ENCODE measurements at places on chromosomes 2 and 18.

- no peak for DNase-seq
Measured at GRCh38 chr2:130287656-130288026, 55.1 kb upstream of the IMP4 start.

- DNase-seq: no peak
Measured at GRCh38 chr2:64770781-64771334, 117.1 kb upstream of the SERTAD2 start.

DNA sequence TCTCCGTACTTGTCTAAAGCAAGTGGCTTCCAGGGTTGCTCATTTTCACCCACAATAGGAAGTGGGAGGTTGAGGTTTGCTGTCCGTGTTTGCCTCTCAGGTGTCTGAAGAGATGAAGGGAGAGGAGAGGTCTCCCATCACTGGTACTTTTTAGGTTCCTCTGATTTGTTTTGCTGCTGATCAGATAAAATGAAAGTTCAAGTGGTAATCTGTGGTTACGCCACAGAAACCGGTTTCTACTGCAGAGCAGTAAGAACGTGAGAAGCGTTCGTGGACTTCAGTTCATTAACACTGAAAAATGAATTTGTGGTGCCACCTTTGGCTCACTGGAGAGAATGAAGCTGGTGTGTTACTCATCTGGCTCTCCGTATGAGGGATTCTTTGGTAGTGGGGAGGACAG, 118.2 kb downstream of the GBX2 start:
- no peak for DNase-seq

- DNase-seq: no peak
Measured at GRCh38 chr2:34003795-34004194, 404.7 kb upstream of the FAM98A start.

DNA sequence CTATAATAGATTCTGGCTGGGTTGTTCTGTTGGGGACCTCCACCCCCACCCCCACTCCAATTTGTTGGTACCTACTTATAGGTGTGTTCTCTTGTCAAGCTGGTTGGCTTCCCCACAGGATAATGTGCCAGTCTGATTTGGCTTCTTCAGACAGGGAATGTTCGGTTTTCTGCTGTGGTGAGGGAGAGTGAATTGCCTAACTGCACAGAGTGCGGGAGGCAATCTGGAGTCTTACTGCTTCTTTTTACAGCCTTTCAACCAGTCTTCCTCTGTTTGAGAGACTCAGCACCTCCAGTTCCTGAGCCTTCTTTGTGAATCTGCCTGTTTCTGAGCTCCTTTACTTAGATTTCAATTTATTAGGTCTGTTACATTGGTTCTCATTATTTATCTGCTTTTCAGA, 27.4 kb upstream of the SNORC start:
- no peak for DNase-seq

DNA sequence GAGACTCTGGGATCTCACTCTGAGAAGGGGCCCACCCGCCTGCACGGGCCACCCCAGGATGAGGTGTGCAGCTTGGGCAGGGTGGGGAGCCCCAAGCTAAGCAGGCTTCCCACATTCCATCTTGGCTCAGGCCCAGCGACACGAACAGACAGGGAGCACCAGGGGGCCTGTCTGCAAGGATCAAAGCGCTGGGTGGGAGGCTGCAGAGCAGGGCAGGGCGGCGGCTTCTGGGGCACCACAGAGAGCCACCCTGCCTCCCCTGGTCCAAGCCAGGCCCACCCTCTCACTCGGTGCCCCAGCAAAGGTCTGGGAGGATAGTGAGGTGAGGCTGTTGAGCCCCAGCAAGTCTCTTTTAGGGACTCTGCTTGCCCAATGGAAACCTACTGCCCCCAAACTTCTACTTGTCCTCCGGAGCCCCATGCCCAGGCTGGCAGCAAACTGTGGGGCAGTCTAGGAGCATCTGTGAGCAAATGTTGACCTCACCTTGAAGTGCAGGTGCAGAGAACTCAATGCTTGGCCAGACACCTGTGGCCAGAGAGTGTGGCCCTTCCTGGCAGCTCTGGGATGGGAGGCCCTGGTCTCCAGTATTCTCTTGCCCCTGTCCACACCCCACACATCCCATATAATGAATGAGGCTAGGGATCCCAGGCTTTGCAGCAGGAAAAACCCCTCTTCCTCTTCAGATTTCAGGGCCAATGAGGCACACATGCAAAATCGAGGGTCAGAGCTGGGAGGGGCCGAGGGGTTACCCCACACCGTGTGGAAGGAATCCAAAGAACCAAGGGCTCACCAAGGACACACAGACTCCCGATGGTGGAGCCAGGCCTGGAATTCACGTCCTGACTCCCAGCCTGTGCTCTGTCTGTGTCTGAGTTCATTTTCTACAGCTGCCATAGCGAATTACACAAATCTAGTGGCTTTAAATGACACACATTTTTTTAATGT, 18.8 kb upstream of the GLI2 start:
- no peak for DNase-seq

- DNase-seq: no peak
Measured at GRCh38 chr2:101241158-101241557, 11.5 kb upstream of the CNOT11 start.

DNA sequence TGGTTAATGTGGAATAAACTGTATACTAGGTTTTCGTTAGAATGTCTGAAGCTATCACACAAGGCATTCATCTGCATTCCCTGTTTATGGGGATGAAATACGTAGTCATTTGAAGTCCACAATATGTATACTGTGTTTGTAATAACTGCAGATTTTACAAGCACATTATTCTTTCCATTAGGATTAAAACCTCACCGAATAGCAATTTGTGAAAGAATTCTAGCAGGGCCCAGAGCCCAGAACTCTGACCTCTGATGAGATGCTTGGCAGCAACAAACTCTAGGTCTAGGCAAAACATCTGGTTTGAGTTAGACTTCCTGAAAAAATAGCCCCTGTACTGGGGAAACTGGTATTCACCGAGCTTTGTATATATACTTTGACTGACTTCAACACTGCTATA, 158.2 kb downstream of the SRBD1 start:
- no peak for DNase-seq

DNA sequence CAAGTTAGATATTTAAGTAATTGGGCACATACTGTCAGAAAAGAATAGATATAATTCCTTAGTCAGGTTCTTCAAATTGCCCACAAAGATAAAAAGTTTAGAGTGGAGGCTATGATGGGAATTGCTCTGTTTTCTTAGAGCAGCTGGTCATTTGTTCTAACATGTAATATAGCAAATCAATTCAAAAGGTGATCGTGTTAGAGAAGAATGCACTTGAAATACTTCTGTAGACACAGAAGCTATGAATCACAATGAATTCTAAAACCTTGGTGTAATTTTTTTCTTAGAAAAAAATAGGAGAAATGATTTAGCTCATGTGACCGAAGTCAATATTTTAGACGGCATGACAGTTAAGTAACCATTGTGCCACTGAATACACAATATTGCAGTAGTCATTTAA, 918.1 kb upstream of the LRATD1 start:
- DNase-seq: no peak

DNA sequence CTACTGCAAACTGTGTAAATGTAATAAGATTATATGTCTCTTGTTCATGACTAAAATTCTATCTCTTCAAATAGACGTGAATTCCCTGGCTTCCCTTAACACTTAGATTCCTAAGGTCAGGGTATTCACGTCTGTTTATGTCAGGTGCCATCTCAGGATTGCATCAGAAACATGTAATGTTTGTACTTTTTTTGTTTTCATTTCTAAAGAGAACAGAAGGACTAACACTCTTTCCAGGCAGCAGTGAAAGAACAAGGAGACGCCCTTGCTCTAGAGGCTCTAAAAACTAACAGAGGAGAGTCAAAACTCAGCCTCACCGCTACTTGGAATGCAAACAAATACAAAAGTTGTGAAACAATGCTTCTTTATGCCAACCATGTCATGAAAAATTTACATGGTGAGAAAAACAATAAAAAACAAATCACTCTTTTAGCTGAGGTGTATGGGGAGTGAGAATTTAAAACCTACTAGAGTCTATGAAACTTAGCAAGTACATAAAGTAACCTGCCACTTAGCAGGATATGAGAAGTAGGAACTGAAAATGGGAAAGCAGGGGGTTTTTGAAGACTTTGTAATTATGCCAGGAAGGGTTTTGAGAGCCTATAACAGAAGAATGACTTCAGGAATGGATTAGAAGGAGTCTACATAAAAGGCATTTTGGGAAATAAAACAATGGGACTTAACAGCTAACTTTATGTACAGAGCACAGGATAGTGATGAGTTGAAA, 522.7 kb downstream of the THSD7B start:
- no peak for DNase-seq

DNA sequence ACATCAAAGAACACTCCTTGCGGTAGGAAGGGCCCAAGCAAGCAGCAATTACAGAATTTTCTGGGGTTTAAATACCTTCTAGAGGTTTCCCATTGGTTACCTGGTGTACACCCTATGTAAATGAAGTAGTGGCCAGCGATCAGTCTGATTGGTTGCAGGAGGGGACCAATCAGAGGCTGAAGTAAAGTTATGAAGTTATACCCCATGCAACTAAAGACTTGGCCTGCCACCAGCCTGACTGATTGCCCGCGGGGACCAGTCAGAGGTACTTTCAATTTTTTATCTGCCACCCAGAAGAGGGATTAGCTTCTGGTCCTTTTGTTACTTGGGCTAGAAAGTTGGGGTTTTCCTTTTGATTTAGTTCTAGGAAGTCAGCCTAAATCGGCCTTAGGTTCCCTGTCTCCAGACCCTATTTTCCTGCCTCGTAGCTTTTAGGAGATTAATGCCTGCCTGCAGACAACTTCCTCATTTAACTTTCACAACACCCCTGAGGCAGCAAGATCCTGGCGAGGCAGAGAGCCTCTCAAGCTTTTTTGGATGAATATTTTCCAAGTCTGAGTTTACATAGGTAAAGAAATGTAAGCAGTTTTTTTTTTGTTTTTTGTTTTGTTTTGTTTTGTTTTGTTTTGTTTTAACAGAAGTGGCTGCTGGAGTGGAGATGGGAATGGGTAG, 1.5 kb upstream of the DGUOK start:
- DNase-seq: no peak

- DNase-seq: no peak
Measured at GRCh38 chr2:36367486-36367885, 11.9 kb downstream of the CRIM1 start.

- DNase-seq: peak; percentile 13
Measured at GRCh38 chr18:65938592-65939372, 188.0 kb downstream of the CDH7 start.

GRCh38 chr2:42021464-42021863, 26.4 kb upstream of the PKDCC start:
- DNase-seq: no peak

GRCh38 chr2:188292348-188293239, 920 bp downstream of the GULP1 start:
- no peak for DNase-seq

GRCh38 chr18:46035696-46036680, 36.1 kb downstream of the PSTPIP2 start:
- no peak for DNase-seq

DNA sequence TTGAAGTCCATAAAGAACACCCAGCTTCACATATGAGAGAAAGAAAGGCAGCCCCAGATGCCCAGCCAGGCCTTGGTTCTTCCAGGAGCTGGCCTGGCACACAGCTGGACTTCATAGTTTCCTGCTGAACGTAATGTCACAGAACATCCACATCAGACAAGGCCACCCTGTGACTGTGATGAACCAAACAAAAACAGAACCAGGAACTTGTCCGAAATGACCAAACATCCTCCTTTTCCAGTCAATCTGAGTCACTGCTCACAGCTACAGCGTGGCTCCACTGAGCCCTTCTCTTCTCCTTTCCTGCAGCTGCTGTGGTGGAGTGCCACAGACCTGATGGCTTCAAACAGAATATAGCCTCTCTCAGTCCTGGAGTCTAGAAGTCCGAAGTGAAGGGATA, 45.4 kb upstream of the PAPOLG start:
- no peak for DNase-seq

DNA sequence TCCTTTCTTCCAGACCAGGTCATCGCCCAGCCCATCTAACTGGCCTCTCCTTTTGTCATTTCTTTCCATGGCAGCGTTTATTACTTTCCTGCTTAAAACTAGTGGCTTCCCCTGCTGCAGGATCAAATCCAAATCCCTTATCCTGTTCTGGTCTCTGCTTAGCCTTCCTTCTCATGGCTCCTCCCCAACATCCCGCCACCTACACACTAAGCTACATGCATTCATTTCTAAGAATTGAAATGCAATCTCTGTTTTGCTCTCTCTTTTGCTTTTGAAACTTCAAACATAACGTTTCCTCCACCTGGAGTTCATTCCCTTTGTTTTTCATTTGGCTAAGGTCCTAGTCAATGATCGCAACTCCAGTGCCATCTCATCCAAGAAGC, 18.0 kb upstream of the DPP4 start:
- DNase-seq: no peak

GRCh38 chr2:7448578-7449264, 531.5 kb downstream of the RNF144A start:
- no peak for DNase-seq

GRCh38 chr2:60707750-60708371, 48.2 kb upstream of the PAPOLG start:
- peak; percentile 72 for DNase-seq

- DNase-seq: no peak
Measured at GRCh38 chr2:128092656-128093055, 1.7 kb downstream of the UGGT1 start.

DNA sequence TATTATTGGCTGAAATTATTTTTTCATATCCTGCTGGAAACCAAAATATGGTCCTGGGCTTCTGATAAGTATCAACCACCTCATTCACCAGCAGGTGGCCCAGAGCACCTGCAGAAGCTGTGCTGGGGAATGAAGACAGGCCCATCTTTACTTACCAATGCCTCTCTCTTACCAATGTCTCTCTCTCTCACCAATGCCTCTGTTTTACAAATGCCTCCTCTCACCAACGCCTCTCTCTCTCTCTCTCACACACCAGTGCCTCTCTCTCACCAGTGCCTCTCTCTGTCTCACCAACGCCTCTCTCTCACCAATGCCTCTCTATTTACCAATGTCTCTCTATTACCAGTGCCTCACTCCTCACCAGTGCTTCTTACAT, 2.3 kb upstream of the MAL start:
- DNase-seq: peak; percentile 82

- no peak for DNase-seq
Measured at GRCh38 chr2:29097569-29097968, 17.6 kb upstream of the CLIP4 start.

DNA sequence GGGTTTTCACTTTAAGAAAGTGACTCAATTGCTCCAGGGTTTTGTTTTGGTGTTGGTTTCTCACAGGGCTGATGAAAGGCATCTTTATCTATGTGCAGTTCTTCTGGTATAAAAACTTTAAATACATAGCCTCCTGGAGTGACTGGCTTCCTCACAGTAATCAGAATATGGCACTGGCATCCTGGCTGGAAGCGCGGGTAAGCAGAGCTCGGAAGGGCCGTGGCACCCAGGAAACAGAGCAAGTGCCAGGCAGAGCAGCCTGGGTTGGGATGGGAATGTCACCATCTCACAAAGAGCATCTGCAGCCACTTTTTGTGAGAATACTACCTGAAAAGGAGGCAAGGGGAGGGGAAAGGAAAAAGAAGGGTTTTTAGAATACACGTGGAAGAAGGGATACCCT, 534.7 kb downstream of the PLCL1 start:
- DNase-seq: no peak

- no peak for DNase-seq
Measured at GRCh38 chr2:181697571-181697970, 17.3 kb upstream of the NEUROD1 start.

All from GM13977 (cell line).